NCI-H524 treated with DMSO at 0.1 percent for 48 hours (cell line): ENCODE measurements at places on chromosomes 13 and 19.

DNA sequence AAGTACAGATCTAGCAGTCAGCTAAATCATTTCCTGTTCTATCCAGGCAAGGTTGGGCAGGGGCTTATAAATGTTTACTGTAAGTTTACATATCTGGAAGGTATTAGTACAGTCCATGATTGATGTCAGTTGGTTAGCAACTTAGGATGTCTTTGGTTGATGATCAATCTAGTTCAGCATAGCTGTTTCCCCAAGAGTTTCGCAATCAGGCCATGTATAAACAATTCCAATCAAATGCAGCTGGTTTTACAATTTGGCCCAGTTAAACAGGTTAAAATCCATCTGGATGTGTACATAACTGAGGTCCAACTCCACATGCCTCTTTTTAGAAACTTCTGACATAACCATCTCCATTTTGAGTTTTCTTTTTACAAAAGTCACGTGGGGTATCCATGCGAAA is 6.9 kb downstream of the ZNF221 start:
- DNase-seq, result no peak

DNA sequence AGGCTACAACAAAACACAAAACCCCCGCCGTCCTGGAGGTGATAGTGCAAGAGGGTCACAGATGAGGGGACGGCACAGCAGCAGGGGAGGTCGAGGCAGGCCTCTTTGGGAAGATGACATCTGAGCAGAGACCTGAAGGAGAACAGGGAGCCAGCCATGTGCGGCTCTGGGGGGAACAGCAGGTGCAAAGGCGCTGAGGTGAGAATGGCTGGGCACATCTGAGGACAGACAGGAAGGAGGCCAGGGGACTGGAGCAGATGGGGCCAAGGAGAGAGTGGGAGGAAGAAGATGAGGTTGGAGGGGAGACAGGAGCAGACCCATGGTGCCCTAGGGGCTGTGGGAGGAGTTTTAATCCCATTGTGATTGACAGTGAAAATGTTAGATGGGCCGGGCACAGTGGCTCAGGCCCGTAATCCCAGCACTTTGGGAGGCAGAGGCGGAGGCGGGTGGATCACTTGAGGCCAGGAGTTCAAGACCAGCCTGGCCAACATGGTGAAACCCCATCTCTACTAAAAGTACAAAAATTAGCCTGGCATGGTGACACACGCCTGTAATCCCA is 1.8 kb upstream of the CKM start:
- no peak for DNase-seq

DNA sequence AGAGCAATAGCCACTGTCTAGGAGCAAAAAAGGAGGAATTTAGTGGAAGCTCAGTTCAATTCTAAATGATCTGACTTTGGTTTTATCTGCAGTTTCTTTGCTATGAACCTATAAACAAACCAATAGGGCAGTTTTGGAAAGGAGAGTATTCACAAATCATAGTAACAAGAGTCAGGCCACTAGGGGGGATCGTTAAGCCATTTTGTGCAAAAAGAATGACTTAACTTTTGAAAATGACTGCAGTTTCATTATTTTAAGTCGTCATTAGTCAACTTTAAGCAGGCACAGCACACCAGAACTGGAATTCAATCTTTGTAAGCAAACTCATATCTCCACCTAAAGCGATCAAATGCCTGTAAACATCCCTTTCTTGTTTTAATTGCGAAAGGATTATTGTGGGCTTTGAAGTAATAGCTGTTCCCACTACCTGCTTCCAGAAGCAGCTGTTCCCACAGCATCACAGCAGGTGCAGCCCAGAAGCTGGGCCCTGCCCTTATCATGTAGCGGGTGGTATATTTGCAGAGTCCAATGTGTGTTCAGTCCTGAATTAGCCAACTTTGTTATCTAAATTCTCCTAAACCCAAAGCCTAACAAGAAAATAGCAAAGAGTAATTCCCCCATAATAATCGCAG is 51.5 kb downstream of the SOX21 start:
- no peak for DNase-seq

GRCh38 chr13:106234636-106235035 is 300.8 kb downstream of the EFNB2 start:
- peak; percentile 82 for DNase-seq

GRCh38 chr13:23801141-23801540 is 88.1 kb downstream of the MIPEP start:
- no peak for DNase-seq

DNA sequence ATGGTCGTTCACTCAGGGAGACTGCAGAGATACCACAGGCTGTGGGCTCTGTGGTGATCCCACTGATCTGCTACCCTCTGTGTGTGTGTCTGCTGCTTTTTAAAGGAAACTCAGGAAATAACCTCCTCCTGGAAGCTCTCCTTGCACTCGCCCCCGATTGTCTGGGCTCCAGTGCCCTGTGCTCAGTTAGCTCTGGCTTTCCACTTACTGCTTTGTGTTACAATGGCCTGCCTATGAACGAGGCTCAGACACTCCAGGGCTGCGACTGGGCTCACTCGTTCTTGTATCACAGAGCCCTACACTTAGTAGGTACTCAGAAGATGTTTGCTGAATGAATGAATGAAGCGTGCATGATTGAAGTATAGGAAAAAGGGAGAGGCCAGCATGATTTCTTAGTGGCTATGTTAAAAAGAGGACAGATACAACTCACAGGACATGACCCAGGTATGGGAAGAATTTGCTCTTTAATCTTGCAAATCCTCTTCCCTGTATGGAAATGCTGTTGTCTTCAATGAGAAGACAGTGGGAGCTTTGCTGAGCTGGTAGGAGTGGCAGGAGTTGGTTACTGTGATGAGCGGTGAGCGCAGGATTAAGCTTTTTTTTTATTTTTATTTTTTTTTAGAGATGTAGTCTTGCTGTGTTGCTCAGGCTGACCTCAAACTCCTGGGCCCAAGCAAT is 26.4 kb downstream of the B3GLCT start:
- DNase-seq, result no peak

DNA sequence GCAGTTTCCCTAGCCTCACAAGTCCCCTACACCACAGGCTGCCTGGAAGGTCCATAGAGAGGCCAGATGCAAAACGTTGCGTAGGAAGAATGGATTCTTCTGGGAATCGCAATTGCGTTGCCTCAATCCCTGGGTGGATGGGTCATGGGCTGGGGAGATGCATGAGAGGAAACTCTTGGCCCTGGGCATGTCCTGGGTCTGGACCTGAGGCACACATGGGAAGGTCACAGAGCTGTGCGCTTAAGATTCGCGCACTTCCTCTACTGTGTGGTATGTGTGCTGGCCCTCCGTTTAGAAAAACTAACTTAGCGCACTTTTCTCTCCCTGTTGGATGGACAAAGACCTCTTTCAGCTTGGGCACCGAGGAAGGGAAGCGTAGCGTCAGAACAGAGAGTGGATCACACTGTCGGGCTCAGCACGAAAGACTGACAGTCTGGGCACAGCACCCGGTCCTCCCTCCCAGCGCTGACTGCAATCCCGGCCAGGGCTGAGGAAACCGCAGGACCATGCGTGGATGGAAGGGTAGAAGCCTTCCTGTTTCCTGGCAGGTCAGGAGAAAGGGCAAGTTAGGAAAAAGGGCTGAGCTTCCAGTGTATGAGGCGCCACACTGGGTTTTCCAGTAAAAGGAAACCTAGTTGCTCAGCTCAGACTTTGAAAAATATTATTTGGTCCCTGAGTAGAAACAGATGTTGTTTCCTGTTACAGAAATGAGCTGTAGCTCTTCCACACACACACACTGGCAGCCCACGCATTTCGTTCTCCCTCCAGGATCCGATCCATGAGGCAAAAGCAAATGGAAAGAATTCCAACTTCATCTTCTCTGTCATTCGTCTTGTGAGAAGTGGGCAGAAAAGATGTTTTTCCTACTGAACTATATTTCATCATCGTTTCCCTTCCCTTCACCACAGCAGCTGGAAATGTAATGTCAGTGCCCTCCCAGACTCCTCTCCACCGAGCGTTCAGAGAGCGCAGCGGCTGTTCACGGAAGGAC is 86.0 kb downstream of the ING1 start:
- no peak for DNase-seq

DNA sequence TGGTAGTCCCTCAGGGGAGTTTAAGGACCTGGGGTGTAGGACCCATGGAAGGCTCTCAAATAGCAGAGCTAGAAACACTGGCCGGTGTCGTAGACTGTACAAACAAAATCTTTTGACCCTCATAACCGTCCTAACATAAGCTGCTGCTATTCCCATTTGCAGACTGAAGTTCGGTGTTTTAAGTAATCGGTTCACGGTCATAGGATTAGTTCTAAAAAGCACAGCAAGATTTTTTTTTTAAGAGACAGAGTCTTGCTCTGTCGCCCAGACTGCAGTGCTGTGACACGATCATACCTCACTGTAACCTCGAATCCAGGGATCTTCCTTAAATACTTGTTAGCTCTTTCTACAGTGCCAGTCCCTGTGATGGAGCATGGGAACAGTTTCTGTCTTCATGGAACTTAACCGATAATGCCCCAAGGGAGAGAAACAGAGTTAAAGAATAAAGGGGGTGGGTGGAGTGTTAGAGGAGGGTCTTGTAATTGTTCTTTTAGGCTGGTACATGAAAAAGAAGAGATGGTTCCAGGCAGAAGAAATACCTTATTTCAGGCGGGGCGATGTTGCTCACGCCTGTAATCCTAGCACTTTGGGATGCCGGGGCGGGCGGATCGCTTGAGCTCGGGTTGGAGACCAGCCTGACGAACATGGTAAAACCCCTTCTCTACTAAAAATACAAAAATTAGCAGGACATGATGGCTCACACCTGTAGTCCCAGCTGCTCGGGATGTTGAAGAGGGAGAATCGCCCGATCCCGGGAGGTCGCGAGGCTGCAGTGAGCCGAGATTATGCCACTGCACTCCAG is 475 bp upstream of the ZC3H4 start:
- peak; percentile 26 for DNase-seq

DNA sequence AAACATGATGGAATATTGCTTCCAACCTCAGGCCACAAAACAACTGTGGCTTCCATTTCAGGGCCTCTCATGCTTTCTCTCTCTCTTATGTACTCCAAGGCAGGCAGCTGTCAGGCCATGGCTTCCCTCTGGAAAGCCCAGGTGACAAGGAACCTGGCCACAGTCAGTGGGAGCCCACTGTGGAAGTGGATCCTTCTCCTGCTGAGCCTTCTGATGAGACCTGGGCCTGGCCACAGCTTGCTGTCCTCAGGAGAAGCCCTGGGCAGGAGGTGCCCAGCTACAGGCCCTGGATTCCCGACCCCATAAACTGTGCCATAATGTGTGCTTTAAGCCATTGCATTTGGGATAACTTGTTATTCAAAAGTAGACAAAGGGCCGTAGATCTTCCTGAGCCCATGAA is 71.2 kb downstream of the SPACA7 start:
- no peak for DNase-seq

DNA sequence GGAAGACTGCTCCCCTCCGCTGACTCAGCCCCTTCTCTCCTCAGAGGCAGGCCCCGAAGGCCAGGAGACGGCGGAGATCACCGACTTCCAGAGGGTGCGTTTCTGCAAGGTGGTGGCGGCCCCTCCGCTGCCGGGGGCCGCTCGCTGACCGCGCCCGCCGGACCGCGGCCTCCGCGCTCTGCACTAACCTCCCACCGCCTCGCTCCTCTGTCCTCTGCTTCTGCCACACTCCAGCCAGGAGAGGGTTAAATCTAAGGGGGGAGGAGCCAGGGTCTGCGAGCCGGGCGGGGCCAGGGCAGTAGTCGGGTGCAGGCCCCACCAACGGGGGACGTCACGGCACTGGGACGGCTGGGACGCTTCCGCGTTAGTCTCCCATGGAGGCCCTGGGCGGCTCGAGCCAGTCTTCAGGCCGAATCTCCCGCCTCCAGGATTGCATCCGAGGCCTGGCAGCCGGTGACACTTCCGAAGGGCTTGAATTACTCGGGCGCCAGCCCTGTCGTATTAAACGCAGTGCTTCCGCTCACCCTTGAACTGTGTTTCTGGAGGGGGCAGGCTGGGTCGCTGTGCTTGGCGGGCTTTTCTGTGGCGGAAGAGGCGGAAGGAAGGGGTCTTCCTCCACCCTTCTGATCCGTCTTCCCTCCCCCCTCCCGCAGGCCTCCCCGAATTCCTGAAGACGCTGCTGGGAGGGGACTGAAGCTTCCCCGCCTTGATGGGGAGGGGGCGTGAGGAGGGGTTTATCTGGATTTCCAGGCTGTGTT is 1.2 kb upstream of the INAFM1 start:
- DNase-seq, result peak; percentile 29
